ENCODE measurements at places on chromosomes 2 and 18. TPM values are rescaled to one million over a fixed set of nuclear protein-coding genes. Genes with fewer than 3 reads are reported as not detected.
A peak's percentile ranks its signal among the peaks of the same experiment; 100 is the strongest.

Gene PARD3B
- polyA plus RNA-seq: 8.4 TPM

DNA sequence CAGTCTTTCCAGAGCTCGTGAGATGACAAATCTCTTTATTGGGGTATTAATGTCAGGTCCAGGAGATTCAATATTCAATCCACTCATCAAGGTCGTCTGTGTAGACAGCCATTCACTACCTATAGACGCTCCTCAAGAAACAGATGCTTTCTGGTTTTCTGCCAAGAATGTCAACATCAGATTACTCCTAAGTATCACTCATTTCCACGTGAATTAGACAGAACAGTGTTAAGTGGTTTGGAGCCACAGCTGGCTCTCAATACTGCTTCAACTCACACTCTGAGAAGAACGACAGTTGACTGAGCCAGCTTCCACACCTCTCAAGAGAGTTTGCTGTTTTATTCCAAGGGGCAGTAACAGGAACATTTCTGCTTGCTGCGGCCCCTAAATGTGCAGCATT, 113.5 kb upstream of the NEDD4L start:
- H3K27ac ChIP-seq: no peak overlapping the region
- no peaks in the 10 kb centered on the region for H3K36me3 ChIP-seq
- no peaks in the 10 kb centered on the region for H3K4me1 ChIP-seq
- H3K4me3 ChIP-seq: no peak overlapping the region
- peaks cover 1% of the 10 kb centered on the region for H3K27me3 ChIP-seq
- DNase-seq: no peak

GRCh38 chr2:179252423-179252822, 12.2 kb downstream of the SESTD1 start:
- no peak overlapping the region for H3K27ac ChIP-seq
- no peaks in the 10 kb centered on the region for H3K36me3 ChIP-seq
- H3K27me3 ChIP-seq: no peaks in the 10 kb centered on the region
- no peak for DNase-seq

DNA sequence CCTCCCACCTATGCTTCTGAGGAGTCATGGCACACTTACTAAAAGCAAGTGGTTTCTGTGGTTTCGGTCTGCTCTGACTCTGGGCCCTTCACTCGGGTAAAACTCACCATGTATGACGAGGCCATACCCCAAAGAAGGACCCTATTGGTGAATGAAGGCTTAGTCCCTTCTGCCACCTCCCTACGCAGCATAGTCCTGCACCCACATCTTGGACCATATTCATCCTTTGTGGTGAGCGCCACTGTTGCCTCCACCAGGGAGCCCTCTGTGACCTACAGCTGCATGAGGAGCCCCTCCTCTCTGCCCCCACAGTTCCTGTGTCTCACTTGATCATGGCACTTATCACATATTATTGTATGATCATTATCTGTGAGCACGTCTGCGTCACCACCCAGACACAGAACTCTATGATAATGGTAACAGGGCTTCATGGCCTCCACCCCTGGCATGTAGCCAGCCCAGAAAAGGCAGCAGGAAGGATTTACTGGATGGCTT, 113.3 kb downstream of the TFCP2L1 start:
- no peaks in the 10 kb centered on the region for H3K27me3 ChIP-seq
- DNase-seq: no peak
- no peak overlapping the region for H3K27ac ChIP-seq
- H3K4me3 ChIP-seq: no peak overlapping the region

- peak within 1 kb of the TSS; percentile 23 for H3K27ac ChIP-seq
- no peaks in the 10 kb centered on the region for H3K27me3 ChIP-seq
- peak within 1 kb of the TSS; percentile 96 for H3K4me3 ChIP-seq
- no peaks in the 10 kb centered on the region for H3K4me1 ChIP-seq
- no peaks in the 10 kb centered on the region for H3K36me3 ChIP-seq
Observed at GRCh38 chr2:28870146-28870891, at the start of gene TRMT61B. Gene TRMT61B, minus strand, starts transcription at chr2:28870309. Its CDS starts 32 bp downstream, at chr2:28870277.

DNA sequence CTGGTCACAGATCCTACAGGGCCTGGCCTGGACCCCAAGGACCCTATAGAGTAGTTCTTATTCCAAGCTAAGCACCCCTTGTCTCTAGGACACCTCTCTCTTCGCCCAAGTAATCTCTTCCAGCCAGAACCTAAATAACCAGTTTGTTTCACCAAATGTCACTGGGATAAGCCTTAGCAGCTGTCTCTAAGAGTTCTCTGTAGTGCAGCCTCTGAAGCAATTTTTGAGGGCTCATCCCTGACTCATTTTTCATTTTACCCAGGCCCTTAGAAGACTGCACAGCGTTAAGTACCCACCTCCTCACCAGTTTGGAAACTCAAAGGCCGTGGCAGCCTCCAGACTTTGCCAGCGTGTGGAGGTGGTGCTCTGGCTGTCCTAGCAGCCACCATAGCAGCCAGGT, 290.1 kb upstream of the SIX2 start:
- peaks cover 3% of the 10 kb centered on the region for H3K4me1 ChIP-seq
- no peaks in the 10 kb centered on the region for H3K27me3 ChIP-seq
- H3K27ac ChIP-seq: no peak overlapping the region
- no peak overlapping the region for H3K4me3 ChIP-seq

DNA sequence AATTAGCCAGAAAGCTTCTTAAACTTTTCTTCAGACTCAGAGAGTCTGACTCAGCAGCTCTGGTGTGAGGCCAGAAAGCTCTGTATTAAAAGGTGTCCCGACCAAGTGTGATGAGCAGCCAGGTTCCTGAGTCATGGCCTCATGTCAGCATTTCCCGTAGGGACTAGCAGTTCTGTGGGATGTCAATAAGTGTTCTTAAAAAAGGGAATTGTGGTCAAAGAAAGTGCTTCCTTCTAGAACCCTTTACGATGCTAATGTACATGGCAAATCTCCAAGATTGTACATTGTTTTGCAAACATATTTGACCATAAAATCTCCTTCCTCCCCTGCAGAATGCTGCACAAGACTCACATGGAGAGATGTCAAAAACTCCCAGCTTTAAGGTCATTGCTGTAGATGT, 80.1 kb downstream of the PLA2R1 start:
- H3K4me3 ChIP-seq: no peak overlapping the region
- DNase-seq: no peak
- no peaks in the 10 kb centered on the region for H3K27me3 ChIP-seq
- H3K36me3 ChIP-seq: peaks cover 2% of the 10 kb centered on the region
- H3K27ac ChIP-seq: no peak overlapping the region

Gene EFHD1
- polyA plus RNA-seq: 135 TPM

DNA sequence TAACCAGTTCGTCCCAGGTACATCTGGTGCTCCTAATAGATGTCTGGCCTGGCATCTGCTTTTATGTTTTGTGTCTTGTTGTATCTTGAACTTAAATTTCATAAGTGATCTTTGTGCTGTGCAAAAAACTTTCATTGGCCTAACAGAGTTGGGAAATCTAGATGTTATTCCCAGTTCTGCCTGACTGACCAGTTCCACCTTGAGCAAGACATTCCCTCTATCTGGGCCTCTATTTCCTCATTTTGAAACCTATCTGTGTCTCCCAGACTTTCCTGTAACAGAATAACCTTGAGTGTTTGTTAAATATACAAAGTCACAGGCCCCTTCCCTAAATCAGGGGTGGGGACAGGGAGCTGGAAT, 90.5 kb upstream of the MSH2 start:
- no peaks in the 10 kb centered on the region for H3K27me3 ChIP-seq
- H3K4me1 ChIP-seq: no peaks in the 10 kb centered on the region
- no peak overlapping the region for H3K27ac ChIP-seq
- no peak for DNase-seq

Gene MATN3
- 0.13 TPM for polyA plus RNA-seq

GRCh38 chr18:31039426-31039825, 3.1 kb downstream of the DSC3 start:
- DNase-seq: no peak
- no peak overlapping the region for H3K27ac ChIP-seq
- no peaks in the 10 kb centered on the region for H3K27me3 ChIP-seq
- no peaks in the 10 kb centered on the region for H3K36me3 ChIP-seq
- no peaks in the 10 kb centered on the region for H3K4me1 ChIP-seq
- H3K4me3 ChIP-seq: no peak overlapping the region

DNA sequence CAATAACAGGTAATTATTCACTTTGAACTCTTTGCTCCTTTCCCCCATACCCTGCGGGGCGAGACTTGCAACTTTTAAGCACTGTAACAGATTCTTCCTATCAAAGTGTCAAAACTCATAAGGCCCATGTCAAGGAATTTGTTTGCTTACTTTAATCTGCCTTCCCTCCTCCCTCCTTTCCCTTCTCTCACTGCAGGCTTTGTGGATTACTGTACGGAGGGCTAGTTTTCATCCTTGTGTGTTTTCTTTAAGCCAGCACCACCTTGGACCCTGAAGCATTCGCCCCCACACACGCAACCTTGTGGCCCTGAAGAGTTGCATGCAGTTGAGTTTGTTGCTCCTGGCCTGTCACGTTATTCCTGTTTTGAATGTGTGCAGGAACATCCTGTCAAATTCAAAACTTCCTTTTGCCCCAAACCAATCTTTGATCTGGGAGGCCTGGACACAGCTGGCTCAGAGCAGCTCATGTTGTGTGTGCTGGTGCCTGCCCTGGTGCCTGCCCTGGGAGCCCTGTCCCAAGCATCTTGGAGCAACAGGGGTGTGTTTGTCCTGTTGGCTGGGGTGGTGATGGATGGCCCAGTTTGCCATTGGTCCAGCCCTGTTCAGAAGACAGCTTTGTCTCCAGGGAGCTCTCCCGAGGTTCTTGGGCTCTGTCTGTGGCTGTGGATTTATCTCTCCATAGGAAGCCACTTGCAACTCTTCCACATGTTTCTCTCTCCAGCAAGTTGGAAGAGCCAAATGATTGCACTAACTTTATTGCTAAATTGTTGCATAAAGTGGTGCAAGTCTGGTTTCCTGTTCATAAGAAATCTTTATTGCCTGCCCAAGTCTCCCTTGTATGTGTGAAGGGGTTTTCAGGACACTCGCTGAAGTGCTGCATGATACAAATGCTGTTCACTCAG, 199.6 kb downstream of the VAPA start:
- H3K36me3 ChIP-seq: no peaks in the 10 kb centered on the region
- no peak overlapping the region for H3K4me3 ChIP-seq
- no peaks in the 10 kb centered on the region for H3K4me1 ChIP-seq
- no peak overlapping the region for H3K27ac ChIP-seq
- no peaks in the 10 kb centered on the region for H3K27me3 ChIP-seq

Gene CDH20
- not detected for polyA plus RNA-seq

DNA sequence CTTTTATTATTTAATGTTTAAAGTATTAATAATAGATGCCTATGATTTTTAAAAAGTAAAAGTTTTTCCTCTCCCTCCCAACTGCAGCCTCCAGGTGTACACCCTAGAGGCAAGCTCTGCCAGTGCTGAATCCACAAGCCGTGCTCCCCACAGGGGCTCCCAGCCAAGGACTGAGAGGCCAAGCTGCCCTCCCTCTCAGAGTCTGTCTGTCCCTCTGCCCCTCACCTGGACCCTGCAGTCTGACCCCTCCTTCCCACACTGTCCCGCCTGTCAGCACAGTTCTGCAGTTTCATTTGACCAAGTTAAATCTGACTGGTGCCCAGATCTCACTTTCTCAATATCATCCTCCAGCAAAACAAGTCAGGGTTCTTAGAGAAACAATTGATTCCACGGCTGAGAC, 14.8 kb upstream of the PROC start:
- no peaks in the 10 kb centered on the region for H3K36me3 ChIP-seq
- DNase-seq: no peak
- H3K27me3 ChIP-seq: no peaks in the 10 kb centered on the region
- H3K27ac ChIP-seq: no peak overlapping the region

DNA sequence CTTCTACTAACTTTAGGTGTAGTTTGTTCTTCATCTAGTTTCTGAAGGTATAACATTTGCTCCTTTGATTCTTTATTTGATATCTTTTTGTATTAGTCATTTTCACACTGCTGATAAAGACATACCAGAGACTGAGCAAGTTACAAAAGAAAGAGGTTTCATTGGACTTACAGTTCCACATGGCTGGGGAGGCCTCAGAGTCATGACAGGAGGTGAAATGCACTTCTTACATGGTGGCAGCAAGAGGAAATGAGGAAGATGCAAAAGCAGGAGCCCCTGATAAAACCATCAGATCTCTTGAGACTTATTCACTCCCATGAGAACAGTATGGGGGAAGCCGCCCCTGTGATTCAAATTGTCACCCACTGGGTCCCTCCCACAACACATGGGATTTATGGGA, 544.4 kb upstream of the DSEL start:
- no peak overlapping the region for H3K4me3 ChIP-seq
- no peaks in the 10 kb centered on the region for H3K4me1 ChIP-seq
- H3K36me3 ChIP-seq: no peaks in the 10 kb centered on the region
- no peaks in the 10 kb centered on the region for H3K27me3 ChIP-seq
- DNase-seq: no peak
- no peak overlapping the region for H3K27ac ChIP-seq

- no peaks in the 10 kb centered on the region for H3K27me3 ChIP-seq
- H3K4me3 ChIP-seq: no peak overlapping the region
- DNase-seq: no peak
- no peaks in the 10 kb centered on the region for H3K36me3 ChIP-seq
Observed at GRCh38 chr2:5946225-5947115, 254.3 kb downstream of the SOX11 start.

GRCh38 chr2:54624591-54625071, 98.8 kb upstream of the EML6 start:
- H3K27ac ChIP-seq: no peak overlapping the region
- no peak overlapping the region for H3K4me3 ChIP-seq
- H3K4me1 ChIP-seq: no peaks in the 10 kb centered on the region
- H3K27me3 ChIP-seq: no peaks in the 10 kb centered on the region

DNA sequence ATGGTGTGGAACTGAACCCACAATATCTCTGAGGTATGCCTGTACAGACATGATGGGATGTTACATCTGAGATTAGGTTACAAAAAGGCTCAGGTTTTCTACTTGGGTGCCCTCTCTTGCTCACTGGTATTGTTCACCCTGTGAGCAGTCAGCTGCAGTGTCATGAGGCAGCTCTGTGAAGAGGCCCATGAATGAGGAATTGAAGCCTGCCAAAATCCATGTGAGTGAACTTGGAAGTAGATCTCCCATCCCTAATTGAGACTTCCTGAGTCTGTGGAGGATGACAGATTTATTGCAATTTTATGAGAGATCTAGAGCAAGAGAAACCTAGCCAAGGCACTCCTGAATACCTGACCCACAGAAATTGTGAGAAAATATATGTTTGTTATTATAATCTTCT, 404.9 kb upstream of the ZEB2 start:
- no peaks in the 10 kb centered on the region for H3K4me1 ChIP-seq
- no peak overlapping the region for H3K4me3 ChIP-seq
- H3K27me3 ChIP-seq: no peaks in the 10 kb centered on the region

DNA sequence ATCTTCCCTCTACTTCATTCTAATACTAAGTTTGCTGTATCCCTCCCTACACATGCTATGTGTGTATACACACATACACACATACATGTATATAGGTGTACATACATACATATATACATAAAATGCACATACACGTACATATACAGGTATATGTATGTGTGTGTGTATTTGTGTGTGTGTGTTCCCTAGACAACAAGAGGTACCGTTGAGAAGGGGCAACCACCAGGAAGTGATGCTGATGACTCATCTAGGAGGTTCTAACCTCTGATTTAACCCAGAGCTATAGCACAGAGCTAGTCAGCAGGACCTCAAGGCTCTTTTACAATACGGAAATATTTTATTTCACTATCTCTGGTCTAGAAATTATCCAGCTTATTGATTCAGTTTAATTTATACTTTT, 139.2 kb downstream of the LAMA3 start:
- no peak overlapping the region for H3K4me3 ChIP-seq
- H3K27ac ChIP-seq: no peak overlapping the region
- H3K36me3 ChIP-seq: no peaks in the 10 kb centered on the region
- no peaks in the 10 kb centered on the region for H3K27me3 ChIP-seq
- no peak for DNase-seq
